ENCODE measurements at places on chromosomes 12 and 14. TPM values are rescaled to one million over a fixed set of nuclear protein-coding genes. Genes with fewer than 3 reads are reported as not detected.

The RASSF8 gene
- 92.1 TPM for total RNA-seq

- no peak for DNase-seq
- H3K4me1 ChIP-seq = no peaks in the 10 kb centered on the region
- H3K4me3 ChIP-seq = no peak overlapping the region
- H3K36me3 ChIP-seq = no peaks in the 10 kb centered on the region
These were observed 37.0 kb upstream of the FRMD6 start for GRCh38 chr14:51614707-51615106.

DNA sequence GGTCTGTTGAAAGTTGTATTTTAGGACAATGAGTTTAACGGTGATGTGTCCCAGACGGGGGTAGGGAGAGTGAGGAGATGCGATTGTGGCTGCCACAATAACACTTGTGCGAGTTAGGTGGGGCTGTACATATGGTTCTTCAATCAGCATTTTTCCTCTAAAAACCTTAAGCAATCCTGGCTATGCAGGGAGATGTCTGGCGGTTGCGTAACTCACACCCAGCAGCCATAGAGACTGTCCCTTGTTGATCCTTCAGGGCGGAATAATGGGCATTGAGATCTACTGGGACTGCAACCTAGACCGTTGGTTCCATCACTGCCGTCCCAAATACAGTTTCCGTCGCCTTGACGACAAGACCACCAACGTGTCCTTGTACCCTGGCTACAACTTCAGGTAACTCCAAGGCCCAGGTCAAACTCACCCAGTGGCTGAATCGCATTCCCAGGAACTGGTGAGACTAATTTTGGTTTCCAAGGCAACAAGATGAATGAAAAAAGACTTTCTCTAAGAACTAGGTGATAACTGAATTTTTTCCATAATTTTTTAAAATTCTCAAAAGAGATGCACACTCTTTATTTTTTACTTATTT lies 34.6 kb downstream of the P2RX7 start:
- DNase-seq = no peak
- no peaks in the 10 kb centered on the region for H3K4me1 ChIP-seq
- no peak overlapping the region for H3K4me3 ChIP-seq
- no peaks in the 10 kb centered on the region for H3K36me3 ChIP-seq

DNA sequence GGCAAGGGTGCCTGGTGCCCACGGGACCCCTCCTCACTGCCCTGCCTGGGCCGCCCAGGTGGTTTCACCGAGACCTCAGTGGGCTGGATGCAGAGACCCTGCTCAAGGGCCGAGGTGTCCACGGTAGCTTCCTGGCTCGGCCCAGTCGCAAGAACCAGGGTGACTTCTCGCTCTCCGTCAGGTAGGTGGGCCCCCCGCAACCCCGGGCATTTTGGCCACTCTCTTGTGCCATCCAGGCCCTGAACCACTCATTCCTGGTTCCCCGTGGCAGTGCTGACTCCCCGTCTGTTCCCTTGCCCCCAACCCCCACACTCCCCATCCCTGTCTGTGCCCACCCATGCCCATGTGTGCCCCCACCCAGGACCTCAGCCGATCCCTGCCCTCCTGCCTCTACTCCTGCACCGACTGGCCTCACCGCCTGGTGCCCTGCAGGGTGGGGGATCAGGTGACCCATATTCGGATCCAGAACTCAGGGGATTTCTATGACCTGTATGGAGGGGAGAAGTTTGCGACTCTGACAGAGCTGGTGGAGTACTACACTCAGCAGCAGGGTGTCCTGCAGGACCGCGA lies 480 bp downstream of the PTPN6 start:
- peak overlapping the region; percentile 38 for H3K27ac ChIP-seq
- H3K36me3 ChIP-seq = peaks cover 4% of the 10 kb centered on the region
- no peak for DNase-seq

GRCh38 chr12:740921-741320 lies 11.5 kb upstream of the WNK1 start:
- no peak overlapping the region for H3K4me3 ChIP-seq
- DNase-seq = no peak
- H3K27me3 ChIP-seq = no peaks in the 10 kb centered on the region
- H3K4me1 ChIP-seq = no peaks in the 10 kb centered on the region

- H3K4me3 ChIP-seq = no peak overlapping the region
- no peak overlapping the region for H3K27ac ChIP-seq
- no peaks in the 10 kb centered on the region for H3K27me3 ChIP-seq
- DNase-seq = no peak
These were observed 7.3 kb downstream of the FKBP11 start for GRCh38 chr12:48917857-48918537.

DNA sequence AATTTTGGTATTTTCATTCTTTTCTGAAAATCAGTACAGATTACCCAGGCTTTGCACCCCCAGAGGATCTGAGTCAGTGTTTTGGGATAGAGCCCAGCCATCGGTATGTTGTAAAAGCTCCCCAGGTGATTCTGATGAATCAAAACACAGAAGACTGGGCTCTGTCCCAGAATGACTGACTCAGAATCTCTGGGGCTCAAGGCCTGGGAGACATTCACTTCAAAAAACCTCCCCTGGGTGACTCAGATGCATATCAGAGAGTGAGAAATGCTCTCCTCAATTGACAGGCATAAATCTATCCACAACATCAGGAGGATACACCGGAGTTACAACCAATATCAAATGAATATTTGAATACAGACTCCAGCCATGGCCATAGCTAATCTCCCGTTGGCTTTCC lies 32.6 kb downstream of the SLC35F4 start:
- peak; percentile 79 for DNase-seq
- peaks cover 21% of the 10 kb centered on the region for H3K4me1 ChIP-seq
- H3K27me3 ChIP-seq = no peaks in the 10 kb centered on the region
- no peaks in the 10 kb centered on the region for H3K36me3 ChIP-seq
- H3K4me3 ChIP-seq = no peak overlapping the region

Measured in ascending aorta (tissue), 2 donors.